NCI-H2227 treated with DMSO at 0.1 percent for 48 hours (cell line): ENCODE measurements at places on chromosomes 2 and 18.

DNA sequence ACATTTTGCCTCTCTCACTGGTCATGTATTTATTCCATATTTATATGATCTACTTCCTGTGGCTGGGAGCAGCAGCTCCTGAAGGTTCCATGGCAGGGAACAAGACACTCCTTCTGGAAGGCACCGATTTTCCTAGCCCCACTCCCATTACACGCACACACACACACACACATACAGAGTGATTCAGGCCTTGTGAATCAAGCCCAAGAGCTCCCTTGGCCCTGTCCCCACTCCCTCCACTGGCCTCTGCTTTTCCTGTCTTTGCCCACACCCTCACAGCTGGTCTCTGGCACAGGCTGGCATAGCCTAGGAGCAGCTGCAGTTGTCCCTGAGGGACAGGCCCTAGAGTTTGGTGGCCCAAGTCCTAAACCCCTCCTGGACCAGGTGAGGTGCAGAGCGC is 201.7 kb downstream of the NAPG start:
- no peak for DNase-seq

DNA sequence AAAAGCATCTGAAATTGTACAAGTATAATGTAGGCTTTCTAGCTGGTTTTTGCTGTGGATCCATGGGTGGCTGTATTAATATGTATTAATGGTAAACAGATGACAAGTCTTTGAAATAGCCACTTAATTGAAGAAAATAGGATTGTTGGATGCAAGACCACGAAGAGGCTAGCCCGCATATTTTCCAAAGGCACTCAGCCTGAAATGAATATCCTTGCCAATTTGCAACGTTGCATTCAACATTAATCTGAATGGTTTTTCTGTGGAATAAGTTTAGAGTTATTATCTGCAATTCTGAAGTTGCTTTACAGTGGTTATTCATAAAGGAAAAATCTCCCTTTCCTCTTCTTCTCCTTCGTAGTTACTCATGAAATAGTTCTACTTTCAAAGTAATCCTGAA is 86.2 kb upstream of the SPATS2L start:
- no peak for DNase-seq

- no peak for DNase-seq
Observed at GRCh38 chr2:67836866-67837265, 225.9 kb downstream of the C1D start.

DNA sequence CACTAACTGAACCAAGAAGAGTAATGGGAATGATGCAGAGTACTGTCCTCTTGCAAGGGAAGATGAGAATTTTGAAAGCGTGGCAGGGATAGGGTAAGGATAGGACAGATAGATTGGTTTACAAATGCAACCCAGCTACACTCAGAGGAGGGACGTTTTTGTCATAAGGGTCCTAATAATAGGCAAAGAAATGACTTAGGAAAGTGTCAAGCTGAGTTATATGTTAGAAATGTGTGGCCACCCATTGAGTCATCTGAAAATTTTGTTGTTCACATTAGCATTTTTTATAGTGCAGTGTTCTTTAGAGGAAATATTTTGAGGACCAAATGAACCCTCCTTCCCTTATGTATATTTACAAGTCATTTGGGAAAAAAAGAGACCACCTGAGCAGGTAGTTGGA is 137.5 kb downstream of the PHLPP1 start:
- no peak for DNase-seq

GRCh38 chr18:9712611-9713010 is 4.5 kb downstream of the RAB31 start:
- DNase-seq: no peak

DNA sequence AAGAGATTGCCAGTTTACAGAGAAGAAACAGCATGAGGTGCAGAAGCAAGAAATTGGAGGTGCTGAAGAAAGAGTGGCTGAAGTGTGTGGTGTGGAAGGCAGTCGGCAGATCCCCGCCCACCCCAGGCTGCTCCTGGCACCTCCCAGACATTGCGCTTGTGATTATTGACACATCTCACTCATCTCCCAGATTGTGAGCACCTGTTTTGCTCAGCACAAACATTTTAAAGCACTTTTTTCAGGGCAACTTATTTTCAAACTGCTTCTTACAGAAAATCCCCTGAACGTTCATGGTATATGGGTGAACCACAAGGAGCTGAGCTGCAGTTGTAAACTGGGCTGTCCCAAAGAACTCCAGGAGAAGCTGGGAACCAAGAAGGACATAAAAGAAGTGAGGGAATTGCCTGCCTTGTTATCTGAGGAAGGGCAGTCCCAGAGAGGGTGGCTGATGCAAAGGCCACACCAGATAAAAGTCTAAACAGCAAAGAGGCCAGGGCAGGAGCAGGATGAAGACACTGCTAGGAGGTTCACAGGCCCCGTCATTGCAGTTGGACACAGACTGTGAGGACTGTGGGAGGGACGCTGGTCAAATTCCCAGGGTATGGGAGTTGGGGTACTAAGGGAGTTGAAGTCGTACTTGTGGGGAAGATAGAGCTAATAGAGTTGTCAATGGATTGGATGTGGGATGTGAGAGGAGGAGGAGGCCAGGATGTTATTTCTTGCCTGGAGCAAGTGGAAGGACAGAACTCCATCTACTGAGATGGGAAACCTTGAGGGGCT is 65.1 kb downstream of the INPP4A start:
- DNase-seq: no peak

DNA sequence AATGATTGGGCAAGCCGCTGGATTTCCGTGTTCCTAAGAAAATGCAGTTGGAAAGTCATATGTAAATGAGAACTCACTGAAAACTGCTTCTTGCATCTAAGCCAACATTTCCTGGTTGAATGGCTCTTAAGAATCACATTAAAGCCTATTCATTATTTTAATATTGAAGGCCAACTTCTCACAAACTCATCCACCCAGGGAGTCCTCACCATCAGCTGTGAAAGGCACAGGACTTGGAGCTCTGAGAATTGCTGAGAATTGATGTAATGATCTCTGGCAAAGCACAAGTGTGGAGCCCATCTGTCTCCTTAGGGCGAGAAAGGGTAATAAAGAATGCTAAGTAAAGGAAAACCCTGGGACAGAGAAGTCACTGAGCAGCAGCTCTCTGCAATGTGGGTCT is 55.9 kb upstream of the APCDD1 start:
- no peak for DNase-seq

DNA sequence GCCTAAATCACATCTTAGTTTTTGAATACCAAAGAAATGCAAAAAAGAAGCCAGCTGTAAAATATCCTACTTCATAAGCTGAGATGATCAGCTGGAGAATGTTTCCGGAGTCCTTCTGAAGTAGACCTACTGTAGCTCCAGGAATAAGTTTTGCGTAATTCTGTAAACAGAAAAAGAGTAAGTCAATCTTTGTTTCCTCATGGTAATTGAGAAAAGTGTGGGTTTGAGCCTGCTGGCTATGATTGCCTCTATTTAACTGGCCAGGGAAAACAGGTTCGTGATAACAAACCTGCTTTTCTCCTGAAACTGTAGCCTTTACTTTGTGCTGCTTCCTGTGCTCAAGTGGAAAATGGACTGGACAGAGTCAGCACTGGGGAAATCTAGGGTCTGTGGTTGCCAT is 58.2 kb downstream of the ITGB6 start:
- no peak for DNase-seq
